Peyer's patch (tissue), 4 donors: ENCODE measurements at places on chromosomes 11 and 22.
A peak's percentile ranks its signal among the peaks of the same experiment; 100 is the strongest.

DNA sequence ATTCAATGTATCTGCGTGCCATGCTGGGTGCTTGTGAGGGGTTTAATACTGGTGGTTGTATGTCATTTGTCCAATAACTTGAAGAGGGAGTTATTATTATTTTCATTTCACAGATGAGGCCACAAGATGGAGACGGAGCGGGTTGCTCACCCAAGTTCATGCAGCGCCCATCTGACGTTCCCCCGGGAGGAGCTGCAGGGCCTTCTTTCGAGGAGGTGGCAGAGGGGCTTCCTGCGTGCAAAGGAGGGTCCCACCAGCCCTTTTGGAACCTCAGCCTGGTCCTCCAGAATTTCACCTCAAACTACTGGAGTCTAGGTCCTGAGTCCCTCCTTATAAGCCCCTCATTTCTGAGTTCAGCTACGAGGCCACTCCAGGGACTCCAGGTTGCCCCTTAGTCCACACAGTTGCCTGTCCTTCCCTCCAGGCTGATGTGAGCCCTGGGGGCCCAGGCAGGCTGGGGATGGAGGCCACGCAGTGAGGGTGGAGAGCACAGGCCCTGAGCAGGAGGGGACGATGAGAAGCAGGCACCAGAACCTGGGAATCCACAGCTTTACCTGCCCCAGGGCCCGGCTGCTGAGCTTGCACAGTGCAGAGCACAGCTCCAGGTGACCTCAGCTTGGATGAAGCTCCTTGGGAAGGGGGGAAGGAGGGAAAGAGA lies 2.9 kb upstream of the VSIG10L2 start:
- DNase-seq = no peak

DNA sequence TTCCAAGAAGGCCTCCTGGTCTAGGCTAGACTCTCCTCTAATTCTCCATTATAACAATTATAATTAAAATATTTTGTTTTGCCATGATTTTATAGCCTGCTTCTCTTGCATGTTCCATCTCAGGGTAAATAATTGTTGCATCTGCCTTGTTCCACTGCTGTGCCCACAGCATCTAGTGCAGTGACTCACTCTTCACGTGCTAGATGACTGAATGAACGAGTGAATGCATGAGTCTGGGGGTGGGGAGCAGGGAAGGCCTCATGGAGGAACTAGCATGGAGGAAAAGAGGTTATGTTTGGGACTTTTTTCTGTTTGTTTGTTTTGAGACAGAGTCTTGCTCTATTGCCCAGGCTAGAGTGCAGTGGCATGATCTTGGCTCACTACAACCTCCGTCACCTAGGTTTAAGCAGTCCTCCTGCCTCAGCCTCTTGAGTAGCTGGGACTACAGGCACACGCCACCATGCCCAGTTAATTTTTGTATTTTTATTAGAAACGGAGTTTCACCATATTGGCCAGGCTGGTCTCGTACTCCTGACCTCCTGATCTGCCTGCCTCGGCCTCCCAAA lies 5.2 kb upstream of the OAF start:
- DNase-seq = no peak

- no peak for DNase-seq
These were observed 36.7 kb downstream of the ADAMTS8 start for GRCh38 chr11:130391711-130392110.

- DNase-seq = no peak
These were observed 98.8 kb downstream of the SGSM3 start for GRCh38 chr22:40469181-40469580.

DNA sequence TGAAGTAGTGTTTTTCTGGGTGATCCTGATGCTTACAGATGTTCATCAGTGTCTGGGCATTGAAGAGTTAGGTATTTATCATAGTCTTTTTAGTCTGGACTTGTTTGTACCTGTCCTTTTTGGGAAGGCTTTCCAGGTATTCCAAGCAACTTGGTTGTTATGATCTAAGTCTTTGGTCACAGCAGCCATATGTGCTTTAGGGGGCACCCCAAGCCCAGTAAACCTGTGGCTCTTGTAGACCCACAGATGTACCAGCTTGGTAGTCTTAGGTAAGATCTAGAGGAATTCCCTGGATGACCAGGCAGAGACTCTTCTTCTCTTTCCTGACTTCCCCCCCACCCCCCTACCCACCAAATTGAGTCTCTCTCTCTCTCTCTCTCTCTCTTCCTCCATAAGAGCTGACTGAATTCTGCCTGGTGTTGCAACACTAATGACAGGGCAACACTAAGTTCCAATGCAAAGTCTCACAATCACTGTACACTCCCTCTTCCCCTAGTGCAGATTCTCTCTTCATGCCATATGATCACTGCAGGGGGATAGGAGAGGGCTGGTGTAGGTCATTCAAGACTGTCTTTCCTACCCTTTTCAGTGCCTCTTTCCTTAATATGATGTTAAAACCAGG lies 24.5 kb upstream of the MMP8 start:
- no peak for DNase-seq

GRCh38 chr11:128715691-128716561 lies 22.1 kb downstream of the FLI1 start:
- DNase-seq = no peak

- DNase-seq = no peak
These were observed 35.0 kb upstream of the CCND1 start for GRCh38 chr11:69605737-69606526.

DNA sequence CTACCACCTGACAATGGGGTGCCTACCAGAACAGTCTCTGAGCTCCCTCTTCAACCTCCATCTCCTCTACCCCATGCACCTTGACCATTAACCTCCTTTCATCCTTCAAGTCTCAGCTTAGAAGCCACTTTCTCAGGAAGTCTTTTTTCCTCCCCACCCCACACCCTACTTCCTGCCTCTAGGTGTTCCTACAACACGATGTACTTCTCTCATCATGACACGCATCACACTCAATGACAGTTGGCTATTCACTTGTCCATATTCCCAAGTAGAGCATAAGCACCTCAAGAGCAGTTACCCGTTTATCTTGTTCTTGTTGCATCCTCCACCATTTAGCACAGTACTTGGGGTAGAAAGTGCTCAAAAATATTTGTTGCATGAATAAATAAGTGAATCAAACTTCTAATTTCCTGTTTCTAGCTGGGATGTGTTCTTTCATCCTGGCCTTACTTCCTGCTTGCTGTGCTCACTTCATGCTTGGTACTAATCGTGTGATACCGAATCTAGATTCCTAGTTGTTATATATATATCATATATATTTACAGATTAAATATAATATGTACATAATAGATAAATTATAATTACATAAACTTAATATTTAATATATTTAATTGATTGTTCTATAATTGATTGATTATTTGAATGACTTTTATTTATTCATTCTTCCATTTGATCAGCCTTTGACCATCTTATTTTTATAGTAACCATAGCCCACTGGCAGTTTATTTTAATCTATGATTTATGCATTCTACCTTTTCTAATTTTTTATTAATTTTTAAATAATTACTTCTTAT lies 177.5 kb upstream of the TMEM45B start:
- no peak for DNase-seq

DNA sequence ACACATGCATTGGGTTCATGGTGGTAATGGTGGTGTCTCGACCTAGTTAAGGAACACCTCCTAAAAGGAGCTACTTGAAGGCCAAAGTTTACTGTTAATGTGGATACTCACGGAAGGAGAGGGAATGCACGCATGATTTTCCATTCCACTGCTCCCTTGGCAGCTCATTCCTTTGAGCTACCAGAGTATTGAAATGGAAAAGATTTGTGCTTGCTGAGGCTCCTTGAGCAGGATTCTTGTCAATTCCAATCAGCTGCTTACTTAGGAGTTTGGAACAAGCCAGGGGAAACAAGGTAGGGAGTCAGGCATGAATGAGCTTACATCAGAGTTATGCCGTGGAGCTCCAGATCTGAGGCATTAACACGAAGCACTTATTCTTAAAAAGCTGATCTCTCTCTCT lies 108.8 kb downstream of the GRIA4 start:
- no peak for DNase-seq

DNA sequence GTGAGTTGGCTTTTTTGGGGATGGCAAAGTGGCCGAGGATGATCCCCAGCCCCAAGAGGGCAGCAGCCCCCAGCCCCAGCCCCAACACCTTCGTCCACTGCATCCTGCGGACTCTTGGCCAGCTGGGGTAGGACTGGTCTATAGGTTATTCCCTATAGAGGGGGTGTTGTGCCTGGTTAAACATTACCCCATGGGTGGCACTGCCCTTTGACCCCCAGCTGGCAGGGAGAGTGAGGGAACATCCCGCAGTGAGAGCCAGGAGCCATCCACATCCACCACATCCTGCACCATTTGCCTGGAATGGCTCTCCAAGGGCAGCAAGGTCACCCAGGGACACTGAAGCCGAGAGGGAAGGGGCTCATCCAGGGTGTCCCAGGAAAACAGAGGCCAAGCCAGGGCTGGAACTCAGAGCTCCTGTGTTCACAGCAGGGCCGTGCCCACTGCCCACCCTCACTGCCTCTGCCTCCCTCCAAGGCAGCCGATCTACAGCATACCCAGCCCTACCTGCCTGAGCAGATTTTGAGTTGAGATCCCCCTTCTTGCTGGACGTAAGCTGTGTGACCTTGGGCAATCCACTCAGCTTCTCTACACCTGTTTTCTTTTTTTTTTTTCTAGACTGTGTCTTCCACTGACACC lies at the start of gene NAALADL1:
Gene NAALADL1 (minus strand): TSS at position 135 of the 636 bp plus-strand sequence. CDS start 32 bp downstream, at position 103.
- peak; percentile 86 for DNase-seq

DNA sequence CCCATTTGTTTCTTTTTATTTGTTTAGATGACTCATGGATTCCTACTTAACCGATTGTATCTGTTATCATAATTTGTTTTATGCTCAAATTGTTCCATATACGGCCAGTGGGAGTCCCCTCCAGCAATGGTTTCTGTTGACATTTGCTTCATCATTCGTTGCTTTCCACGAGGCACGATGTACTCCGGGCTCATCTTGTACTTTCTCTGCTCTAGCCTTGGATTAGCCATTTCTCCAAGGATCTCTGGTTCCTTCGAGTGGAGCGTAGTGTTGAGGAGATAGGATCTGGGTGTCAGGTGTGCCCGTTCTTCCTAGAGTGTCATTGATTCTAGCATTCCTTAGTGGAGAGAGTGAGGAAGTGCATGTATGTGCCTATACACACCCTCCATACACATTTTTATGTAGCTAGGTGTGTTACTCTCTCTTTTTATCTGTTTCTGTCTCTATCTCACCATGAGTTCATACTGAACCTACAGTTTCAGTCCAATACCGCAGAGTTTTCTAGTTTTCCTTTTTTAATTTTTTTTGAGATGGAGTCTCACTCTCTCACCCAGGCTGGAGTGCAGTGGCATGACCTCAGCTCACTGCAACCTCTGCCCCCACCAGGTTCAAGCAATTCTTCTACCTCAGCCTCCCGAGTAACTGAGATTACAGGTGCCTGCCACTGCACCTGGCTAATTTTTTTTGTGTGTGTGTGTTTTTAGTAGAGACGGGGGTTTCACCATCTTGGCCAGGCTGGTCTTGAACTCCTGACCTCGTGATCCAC lies 31.4 kb downstream of the TECTA start:
- DNase-seq = no peak

GRCh38 chr11:130522284-130522961 lies 74.0 kb downstream of the ADAMTS15 start:
- peak; percentile 93 for DNase-seq

DNA sequence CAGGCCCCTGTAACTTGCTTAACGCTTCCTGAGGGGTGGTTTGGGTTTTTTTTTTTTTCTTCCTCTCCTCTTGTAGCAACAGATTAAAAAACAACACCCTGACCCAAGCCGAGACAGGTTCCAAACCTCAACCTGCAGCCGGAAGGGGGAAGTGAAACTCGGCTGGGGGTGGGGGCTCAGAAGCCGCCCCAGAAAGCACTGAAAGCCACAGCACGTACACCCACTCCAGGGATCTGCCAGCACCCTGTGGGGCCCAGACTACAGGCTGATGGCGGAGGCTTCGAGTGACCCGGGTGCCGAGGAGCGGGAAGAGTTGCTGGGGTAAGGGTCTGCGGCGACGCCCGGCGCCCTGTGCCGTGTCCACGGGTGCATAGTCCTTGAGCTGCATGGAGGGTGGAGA lies at the start of gene LSP1:
Gene LSP1 (plus strand): TSS at position 208 of the 400 bp plus-strand sequence. CDS start 61 bp downstream, at position 269.
- no peak for DNase-seq

DNA sequence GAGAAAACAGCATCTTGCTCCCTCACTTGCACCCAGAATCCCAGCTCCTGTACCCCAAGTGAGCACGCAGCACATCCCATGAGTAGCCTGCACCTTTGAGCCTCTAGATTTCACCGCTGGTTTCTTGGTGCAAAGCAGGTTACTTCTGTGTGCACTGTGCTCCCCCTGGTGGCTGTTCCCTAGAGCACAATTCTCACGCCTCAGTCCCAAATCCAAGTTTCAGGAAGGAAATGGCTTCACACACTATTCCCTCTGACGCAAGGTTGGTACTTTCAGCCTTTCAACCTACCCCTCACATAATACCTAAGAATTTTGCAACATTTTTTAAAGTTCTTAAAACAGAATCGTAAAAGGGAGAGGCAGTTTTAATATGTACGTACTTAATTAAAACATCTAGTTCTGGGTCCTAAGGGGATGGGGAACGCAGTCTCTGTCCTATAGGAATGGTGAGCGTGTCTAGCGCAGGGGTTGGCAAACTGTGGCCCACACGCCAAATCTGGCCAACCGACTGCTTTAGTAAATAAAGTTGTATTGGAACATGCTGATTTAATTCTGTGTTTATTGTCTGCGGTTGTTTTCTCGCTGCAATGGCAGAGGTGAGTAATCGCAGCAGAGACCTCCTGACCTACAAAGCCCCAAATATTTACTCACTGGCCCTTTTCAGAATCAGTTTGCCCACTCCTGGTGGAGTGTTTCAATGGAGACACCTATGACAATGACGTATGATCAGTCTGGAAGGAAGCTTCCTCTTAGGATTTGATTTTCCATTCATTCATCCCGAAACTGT lies 27.5 kb downstream of the DHCR7 start:
- peak; percentile 30 for DNase-seq

DNA sequence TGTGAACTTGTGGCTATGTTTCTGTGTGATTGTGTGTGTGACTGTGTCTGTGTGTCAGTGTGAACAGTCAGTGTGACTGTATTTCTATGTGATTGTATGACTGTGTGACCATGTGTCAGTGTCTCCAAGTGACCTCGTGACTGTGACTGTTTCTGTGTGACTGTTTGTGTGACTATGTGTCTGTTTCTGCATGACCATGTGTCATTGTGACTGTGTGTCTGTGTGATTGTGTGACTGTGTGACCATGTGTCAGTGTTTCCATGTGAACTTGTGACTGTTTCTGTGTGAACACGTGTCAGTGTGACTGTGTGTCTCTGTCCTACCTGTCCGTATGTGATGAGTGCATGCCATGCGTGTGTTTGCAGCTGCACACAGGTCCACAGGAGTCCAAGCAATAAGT lies 8.8 kb upstream of the PKNOX2 start:
- no peak for DNase-seq

- peak; percentile 89 for DNase-seq
These were observed 7.3 kb downstream of the KCNJ1 start for GRCh38 chr11:128859563-128860441.
